ENCODE measurements at places on chromosomes 16 and 17.
A peak's percentile ranks its signal among the peaks of the same experiment; 100 is the strongest.

DNA sequence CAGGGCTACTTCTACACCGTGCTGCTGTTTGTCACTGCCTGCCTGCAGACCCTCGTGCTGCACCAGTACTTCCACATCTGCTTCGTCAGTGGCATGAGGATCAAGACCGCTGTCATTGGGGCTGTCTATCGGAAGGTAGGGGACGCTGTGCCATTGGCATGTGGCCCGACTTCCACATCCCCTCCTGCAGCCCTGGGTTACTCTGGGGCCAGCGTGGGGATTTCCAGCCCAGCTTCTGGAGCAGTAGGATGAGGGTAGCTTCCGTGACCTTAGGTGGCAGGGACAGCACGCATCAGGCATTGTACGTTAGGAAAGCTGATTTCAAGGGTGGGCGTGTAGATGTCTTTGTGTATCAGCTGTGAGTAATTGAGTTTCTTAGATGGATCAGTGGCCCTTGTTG, 96.5 kb downstream of the ABCC1 start:
- no peak for DNase-seq

DNA sequence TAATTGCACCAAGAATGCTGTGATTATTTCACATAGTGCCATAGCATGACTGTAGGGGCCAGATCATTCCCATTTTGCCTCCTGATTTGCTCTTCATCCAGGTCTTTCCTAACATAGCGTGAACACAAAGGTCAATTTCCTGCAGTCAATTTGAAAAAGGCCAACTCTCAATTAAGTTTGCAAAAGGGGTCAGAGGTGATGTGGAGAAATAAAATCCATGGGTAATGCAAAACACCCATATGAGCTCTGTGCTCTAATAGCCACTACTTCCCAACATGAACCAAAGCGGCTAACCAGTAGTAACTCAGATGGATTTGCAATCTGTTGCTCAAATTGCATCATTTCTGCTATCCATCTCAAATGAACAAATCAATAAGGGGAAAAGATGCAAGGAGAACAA, 275.5 kb upstream of the SOX9 start:
- no peak for DNase-seq

GRCh38 chr16:52758473-52758855, 211.5 kb upstream of the TOX3 start:
- no peak for DNase-seq

DNA sequence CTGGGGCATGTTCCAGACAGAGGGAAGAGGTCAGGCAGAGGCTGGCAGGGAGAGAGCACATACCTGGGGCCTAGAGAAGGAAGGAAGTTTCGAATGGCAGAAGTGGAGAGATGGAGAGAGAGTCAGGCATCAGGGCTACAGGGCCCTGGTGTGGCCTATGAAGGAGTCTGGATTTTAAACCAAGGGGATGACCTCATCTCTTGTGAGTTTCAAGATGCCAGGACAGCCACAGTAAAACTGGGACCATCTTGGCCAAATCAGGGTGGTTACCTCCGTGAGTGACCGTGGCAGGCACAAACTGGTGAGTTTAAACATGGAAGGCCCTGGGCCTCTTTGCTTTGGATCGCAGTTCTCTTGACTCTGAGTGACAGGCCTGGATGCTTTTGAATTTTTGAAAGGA, 7.6 kb upstream of the ATP2C2 start:
- DNase-seq = no peak

- no peak for DNase-seq
Measured at GRCh38 chr17:8014558-8014850, 12.1 kb downstream of the GUCY2D start.

GRCh38 chr17:64020056-64020766, at the start of gene ICAM2:
Gene ICAM2 (minus strand): TSS chr17:64020633. CDS start chr17:64006691, 13,942 bp downstream.
- DNase-seq = peak; percentile 76

GRCh38 chr17:1197781-1198490, 18.2 kb upstream of the ABR start:
- DNase-seq = no peak

- no peak for DNase-seq
Measured at GRCh38 chr17:64661726-64661975, 456 bp downstream of the SMURF2 start.

- no peak for DNase-seq
Measured at GRCh38 chr16:12672986-12673385, 130.7 kb downstream of the CPPED1 start.

- no peak for DNase-seq
Measured at GRCh38 chr17:44343510-44344209, 1.4 kb upstream of the GRN start.

DNA sequence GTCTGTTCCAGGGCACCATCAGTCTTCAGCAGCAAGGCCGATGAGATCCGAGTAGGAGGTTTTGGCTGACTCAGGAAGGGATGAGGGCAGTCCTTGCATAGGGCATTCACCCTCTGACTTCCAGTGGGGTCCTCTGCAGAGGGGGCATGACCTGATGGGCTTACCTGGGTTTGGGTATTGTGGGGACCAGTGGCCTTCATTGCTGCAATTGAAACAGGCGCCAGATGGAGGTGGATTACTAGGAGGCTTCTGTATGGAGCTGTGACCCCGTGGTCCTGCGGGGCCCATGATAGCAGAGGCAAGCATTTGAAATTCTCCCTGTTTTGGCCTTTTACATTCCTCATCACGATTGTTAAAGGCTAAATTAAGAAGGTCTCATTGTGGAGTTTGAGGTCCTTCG, 2448.7 kb downstream of the TP53TG3F start:
- no peak for DNase-seq

- DNase-seq = no peak
Measured at GRCh38 chr17:82844796-82845162, 5.0 kb upstream of the ZNF750 start.

GRCh38 chr16:3101018-3101840, 2.1 kb upstream of the ZSCAN10 start:
- DNase-seq = no peak

- DNase-seq = peak; percentile 27
Measured at GRCh38 chr17:76240461-76241203, at the start of gene RNF157. Gene RNF157 (minus strand): TSS chr17:76240493. CDS start chr17:76240240, 253 bp downstream.

DNA sequence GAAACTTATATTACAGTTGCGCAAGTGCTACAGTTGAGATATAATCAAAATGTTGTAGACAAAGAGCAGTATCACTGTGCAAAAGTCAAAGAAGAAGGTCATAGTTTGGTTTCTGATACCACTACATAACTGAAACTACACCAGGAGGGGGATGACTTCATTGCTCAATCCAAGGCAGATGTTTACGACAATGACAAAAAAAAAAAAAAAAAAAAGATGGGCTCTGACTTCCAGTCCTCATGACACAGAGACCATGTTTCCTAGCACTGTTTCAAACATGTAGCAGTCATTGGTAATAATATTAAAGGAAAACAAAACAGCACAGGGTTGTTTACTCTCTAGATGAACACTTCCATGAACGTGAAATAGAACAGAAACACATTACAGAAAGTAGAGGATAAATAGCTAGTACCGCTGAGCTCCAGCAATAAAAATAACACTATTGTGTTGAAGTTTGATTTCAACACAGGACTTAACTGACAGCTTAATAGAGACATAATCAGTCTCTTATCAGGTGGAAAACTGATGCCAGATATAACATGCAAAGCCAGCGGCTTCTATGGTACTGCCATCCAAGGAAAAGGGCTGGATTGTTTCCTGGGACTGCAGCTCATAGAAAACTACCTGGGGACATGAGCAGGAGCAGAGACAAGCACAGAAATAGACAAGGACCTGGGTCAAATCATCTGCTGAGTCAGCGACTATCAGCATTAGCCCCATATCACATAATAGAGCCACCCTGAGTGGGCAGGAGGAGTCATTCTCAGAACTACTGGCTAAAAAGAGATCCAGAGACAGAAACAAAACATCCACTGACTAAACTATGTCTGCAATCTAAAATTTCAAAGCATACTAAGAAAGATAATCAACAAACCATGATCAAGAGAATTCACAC, 463.6 kb upstream of the SOX9 start:
- DNase-seq = no peak
